Activated CD4-positive, alpha-beta T cell treated with anti-CD3 and anti-CD28 coated beads, Interleukin-2, amount 50 U/mL, for 1 hour (primary cell): ENCODE measurements at places on chromosomes 4 and X.

GRCh38 chrX:45134315-45134731 lies 66.4 kb downstream of the DIPK2B start:
- no peak for DNase-seq

- DNase-seq, result no peak
These were observed 944.4 kb upstream of the GRID2 start for GRCh38 chr4:91359041-91360031.

DNA sequence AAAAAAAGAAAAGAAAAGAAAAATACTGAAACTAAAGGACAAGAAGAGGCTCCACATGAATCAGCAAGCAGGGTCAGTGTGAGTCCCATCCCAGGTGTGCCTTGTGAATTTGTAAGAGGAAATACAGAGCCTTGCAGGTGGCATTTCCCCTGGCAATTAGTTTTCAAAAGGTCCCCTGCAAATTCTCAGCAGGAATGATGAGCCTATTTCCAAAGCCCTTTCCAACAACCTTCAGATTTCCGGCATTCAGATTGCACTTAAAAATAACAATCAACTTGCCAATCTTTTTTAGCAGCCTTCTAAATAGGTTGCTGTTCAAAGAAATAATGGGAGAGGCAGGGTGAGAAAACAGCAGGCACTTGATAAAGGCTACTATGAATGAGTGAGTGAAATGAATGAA lies 66.4 kb upstream of the OR13H1 start:
- DNase-seq, result no peak

DNA sequence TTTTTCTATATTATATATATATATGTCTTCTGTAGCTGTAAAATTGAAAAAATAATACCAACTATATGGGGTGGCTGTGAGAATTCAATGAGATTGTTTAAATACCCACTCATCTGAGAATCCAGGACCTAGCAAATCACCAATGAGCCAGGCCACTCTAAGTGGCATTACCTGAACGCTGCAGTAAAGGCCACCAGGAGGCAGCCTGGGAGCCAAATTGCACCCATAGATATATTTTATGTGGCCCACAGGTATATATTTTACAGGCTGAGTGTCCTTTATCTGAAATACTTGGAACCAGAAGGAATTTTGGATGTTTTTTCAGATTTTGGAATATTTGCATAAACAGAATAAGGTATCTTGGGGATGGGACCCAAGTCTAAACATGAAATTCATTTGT lies 58.2 kb upstream of the C4orf50 start:
- no peak for DNase-seq

GRCh38 chrX:54926978-54927377 lies 6.4 kb downstream of the TRO start:
- DNase-seq, result no peak

DNA sequence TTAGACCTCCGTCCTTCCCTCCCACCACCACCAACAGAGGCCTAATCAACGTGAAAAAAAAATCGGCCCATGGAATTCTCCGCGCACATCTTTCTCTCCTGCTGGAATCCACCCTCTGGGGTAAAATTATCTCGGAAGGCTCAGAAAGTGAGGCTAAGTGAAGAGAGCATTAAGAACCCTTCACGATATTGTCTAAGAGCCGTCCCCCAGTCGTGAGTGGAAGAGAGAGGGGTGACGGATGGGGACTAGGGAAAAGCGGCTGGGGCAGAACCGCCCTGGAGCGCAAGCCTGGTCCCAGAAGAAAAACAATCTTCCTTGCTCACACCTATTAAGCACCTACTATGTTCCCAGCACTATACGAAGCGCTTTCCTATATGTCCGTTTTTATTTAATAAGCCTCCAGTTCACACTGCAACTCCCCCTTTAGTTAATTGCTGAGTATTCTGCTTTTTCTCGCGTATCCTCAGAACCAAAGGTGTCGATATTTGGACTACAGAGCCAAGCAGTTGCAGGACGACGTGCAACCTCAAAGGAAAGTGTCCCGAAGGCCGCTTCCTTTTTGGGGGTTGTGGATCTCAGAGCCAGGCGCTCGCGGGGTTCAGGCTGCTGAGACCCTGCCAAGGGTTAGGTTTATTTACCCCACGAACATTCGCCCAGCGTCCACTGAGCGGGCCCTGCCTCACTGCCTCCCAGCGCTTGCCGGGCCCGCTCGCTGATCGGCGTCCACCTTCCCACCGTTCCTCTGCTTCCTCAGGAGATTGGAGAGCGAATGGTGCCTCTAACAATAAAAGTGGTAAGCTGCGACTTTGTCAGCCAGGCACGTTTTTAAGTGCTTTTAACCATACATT lies 889 bp downstream of the MGARP start:
- DNase-seq, result no peak

DNA sequence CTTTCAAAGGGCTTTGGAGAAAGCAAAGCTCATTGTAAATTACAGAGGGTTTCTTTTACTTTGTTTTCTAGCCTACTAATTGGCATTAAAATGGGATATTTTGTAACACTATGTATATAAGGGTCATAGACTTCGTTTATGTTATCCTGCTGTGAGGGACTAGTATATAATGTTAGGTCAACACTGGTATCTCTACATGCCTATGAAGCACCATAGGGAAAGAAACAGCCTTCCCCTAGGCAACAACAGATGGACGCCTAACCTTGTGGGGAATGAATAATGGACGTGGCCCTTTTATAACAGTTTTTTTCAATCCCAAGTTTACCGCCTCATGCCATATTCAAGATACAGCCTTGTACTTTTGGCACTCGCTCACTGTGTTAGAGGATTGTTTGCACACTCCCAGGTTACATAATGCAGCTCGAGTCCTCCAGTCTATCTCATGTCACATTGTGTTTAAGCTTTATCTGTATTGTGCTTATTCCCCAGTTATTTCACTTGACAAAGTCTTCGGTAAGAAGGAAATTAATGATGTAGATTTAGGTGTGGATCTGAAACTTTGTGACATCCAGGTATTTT lies 711.0 kb downstream of the RPA4 start:
- no peak for DNase-seq

DNA sequence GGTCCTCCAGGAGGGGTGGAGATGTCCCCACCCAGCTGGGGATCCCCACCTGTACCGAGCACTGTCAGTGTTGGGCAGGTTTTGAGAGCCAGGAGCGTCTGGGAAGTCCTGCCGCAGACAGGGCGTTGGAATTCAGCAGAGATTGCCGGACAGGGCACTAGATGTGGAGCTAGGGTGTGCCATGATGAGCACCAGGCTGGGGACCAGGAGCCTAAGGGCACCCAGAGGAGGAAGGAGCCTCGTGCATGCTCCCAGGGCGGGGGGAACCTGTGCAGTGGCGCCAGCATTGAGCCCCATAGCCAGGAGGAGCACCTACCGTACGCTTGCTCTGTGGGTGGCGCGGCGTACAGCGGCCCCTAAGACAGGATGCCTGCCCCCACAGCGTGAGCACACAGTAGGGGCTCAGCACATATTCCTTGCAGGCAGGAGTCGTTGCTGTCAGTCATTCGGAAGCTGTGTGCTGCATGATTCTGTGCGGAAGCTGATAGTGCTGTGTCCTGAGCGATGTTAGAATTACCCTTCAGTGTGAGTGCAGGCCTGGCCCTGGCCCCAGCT lies 18.8 kb upstream of the TADA2B start:
- DNase-seq, result no peak

DNA sequence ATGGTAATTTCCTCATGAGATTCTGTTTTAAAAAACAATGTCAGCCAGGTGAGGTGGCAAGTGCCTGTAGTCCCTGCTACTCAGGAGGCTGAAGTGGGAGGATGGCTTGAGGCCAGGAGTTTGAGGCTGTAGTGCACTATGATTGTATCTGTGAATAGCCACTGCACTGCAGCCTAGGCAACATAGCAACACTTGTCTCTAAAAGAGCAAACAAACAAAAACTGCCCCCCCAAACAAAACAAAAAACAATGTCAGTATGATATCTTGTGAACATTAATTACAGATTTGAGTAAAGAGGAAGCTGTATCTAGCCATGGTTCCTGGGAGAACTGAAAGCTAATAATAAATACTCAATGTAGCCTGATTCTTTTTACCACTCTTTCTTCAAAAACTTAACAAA lies 6.8 kb upstream of the MSL3 start:
- DNase-seq, result no peak

- no peak for DNase-seq
These were observed 27.9 kb upstream of the AMELX start for GRCh38 chrX:11265352-11265751.

DNA sequence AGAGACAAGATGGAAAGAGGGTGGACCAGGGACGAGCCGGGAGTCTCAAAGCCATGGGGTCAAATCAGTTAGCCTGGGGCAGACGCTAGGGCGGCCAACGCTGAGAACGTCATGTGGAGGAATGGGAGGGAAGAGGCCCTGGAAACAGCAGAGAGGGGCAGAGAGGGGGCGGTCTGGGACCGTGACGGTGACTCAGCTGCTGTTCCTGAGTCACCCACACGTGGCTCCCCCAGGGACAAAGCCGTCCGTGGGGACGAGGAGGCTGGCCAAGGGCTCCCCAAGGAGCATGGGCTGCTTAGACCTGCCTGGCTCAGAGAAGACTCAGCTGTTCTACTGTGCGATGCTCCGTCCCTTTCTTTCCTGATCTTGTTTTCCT lies 108.4 kb upstream of the LRPAP1 start:
- no peak for DNase-seq

- no peak for DNase-seq
These were observed 18.9 kb downstream of the ASMTL start for GRCh38 chrX:1433646-1434357.

GRCh38 chrX:84156821-84157220 lies 31.2 kb downstream of the RPS6KA6 start:
- DNase-seq, result no peak
